ENCODE measurements at places on chromosomes 3 and 15.

- no peak for DNase-seq
Observed at GRCh38 chr3:14883226-14883625, 64.2 kb upstream of the NR2C2 start.

DNA sequence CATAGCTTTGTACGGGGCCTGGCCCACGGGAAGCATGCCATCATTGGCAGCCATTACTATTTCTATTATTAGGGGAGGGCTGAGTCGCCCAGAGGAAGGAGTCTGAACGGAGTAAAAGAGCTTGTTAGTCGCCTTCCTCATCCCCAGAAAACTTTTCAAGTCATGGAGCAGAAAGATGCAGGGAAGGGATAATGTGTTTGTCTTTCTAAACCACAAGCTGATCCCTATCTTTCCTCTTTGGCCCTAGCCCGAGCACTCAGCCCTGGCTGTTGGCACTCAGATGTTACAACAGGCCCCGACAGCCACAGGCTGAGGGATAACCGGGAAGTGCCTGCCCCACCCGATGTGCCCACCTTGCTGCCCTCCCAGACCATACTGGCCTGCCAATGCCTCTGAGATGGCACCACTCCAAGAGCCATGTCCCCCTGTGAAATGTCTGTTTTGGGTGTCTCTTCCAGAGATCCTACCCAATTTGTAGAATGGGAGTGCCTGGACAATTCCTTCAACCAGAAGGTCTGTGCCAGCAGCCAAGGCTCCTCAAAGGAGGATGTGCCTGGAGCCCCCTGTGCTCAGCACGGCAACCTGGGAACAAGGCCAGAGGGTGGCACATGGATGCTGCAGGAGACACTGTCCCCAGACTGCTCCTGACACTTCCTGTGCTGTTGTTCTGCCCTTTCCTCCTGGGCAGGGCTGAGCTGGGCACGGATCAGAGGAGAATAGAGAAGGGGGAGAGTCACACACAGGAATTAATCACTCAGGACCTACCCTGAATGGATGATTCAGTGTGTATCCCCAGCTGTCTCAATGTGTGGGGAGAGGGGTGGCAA is 10.8 kb downstream of the PAK6 start:
- no peak for DNase-seq

- DNase-seq, result no peak
Observed at GRCh38 chr3:181103605-181104004, 114.1 kb upstream of the DNAJC19 start.

GRCh38 chr3:112735926-112736325 is 95.0 kb upstream of the CCDC80 start:
- DNase-seq, result no peak

DNA sequence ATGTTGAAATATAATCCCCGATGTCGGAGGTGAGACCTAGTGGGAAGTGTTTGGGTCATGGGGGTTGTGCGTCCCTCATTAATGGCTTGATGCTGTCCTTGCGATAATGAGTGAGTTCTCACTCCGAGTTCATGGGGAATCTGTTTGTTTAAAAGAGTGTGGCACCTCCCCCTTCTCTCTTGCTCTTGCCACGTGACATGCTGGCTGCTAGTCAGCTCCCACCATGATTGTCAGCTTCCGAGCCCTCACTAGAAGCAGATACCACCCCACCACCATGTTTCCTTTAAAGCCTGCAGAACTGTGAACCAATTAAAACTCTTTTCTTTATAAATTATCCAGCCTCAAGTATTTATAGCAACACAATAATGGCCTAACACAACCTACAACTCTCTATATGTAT is 166.3 kb upstream of the MBNL1 start:
- no peak for DNase-seq

- no peak for DNase-seq
Observed at GRCh38 chr3:9062570-9062969, 99.3 kb upstream of the RAD18 start.

DNA sequence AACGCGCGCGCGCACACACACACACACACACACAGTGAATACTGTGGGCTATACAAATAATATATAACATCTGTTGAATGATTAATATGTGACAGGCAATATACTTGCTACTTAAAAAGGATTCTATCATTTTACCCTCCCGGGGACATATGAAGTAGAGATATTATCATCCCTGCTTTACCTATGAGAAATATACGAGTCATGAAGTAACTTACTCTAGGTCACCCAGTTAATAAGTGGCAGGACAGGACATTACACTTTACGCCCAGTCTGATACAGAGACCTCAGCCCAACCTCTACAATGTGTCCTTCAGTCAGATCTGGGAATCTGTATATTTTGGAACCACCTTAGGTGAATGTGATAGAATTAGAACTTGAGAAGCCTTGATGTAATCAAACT is 55.4 kb downstream of the CCDC54 start:
- DNase-seq, result no peak

GRCh38 chr3:33437556-33438283 is 2.5 kb downstream of the UBP1 start:
- DNase-seq, result no peak

- DNase-seq, result no peak
Observed at GRCh38 chr15:81174125-81174791, 22.4 kb upstream of the IL16 start.

DNA sequence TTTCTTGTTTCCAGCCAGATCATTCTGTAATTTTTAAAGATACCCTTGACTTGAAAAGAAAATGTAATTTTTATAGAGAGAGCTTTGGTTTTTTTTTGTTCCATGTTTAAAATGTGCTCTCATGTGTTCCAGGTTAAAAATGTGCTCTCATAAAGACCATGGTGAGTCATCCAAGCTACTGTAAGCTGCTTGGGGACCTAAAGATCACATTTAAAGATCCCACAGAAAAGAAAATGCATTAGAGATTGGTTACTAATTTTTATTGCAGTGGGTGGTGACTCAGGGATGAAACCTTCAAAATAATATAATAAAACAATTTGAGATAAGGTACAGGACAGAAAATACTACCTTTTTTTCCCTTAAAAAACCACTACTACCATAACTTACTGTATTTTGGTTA is 11.0 kb downstream of the TCF12 start:
- no peak for DNase-seq

GRCh38 chr3:160134964-160135363 is 90.3 kb upstream of the C3orf80 start:
- no peak for DNase-seq

GRCh38 chr3:190352861-190353457 is 30.7 kb upstream of the CLDN1 start:
- no peak for DNase-seq

GRCh38 chr15:59105854-59106253 is 908 bp downstream of the CCNB2 start:
- no peak for DNase-seq

GRCh38 chr3:154122552-154122911 is 1.3 kb downstream of the ARHGEF26 start:
- DNase-seq, result no peak

GRCh38 chr3:79517766-79518413 is 249.9 kb downstream of the ROBO1 start:
- no peak for DNase-seq

DNA sequence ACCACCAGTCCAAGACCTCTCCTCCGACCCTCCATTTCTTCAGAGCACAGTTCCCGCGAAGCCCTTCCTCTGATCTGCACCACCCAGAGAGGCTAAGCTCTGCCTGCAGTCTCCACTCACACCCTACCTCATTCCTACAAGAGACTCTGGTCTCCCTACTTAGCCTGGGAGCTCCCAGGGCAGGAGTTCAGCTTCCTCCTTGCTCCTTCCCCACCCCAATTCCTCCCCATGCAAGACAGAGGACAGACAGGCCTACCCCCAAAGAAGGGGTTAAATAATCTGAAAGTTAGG is 12.6 kb upstream of the VIPR1 start:
- no peak for DNase-seq

DNA sequence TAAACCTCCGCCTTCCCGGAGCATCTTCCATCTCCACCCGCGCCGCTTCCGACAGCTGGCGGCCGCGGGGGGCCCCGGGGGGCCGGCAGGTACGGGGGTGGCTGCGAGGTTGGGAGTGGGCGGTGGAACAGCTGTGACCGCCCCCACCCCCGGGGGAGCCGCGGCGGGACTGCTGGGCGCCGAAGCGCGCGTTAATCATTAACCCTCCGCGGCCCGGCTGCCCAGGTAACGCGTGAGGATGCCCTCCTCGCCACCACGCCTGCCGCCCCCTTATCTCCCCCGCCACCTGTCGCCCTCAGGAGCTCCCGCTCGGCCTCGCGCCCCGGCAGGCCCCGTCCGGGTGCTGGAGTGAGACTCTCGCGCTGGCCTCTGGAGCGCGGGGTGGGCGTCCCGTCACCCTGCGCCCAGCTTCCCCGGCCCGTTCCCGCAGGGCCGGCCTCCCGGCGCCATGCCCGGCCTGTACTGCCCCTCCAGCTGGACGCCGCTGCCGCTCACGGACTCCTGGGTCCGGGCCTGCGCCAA is 757 bp downstream of the VWA5B2 start:
- DNase-seq, result no peak

DNA sequence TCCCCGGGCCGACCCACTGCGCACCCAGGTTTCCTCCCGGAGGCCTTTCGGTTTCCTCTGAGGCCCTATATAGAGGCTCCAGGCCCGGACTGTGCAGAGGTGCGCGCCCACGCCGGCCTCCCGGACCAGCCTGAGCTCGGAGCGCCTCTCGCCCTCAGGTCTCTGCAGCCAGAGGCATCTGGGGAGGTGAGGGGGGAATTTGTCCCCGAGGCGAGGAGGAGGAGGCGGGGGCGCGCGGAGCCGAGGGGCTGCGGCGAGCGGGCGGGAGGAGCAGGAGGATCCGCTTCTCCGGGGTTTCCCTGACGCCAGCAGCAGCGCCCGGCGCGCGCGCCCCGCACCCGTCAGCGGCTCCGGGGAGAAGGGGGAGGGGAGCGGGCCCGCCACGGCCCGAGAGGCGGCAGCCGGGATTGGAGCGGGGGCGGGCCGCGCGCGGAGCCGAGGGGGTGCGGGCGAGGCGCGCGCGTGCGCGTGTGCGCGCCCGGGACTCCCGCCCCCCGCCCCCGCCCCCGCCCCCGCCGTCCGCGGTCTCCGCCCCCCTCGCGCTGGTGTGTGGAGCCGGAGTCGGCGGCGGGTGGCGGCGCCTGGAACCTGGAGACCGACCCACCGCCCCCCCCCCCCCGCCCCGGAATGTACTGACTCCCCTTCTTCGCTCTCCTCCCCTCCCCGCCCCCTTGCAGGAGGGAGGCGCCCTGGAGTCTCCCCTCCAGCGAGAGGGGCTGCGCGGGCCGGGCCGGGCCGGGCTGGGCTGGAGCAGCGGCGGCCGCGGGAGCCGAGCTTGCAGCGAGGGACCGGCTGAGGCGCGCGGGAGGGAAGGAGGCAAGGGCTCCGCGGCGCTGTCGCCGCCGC is at the start of gene NEO1:
Gene NEO1 (plus strand): TSS at position 657 of the 846 bp plus-strand sequence. CDS start 213 bp downstream, outside the sequence.
- DNase-seq, result peak; percentile 72

All from activated CD4-positive, alpha-beta T cell treated with anti-CD3 and anti-CD28 coated beads, Interleukin-2, amount 50 U/mL, for 4 hours (primary cell).